GM13977 (cell line): ENCODE measurements at places on chromosomes 7 and 10.
A peak's percentile ranks its signal among the peaks of the same experiment; 100 is the strongest.

DNA sequence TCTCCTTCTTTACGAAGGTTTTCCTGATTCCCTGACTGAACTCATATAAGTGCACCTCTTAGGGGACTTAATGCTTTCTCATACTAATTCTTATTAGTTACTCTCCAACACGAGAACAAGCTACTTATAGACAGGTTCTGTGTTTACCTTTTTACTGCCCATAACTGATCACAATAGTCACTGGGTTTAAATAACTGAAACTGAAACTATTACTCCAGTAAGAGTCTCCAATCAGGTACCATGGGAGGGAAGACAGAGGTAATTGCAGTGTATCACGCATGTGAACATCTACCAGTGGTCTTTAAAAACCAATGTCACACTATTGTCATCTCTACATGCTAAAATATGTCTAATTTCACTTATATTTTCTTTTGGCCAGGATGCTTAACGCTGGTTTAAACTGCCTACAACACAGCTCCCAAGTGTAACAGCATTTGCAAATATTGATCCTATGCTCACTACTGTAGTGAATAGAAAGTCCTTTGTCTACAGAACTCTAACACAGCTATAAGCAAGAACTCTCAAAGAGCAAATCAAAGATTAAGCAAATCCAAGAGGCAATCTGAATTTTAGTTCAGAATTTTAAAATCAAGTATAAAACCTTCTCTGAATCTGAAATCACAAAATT is 3.6 kb downstream of the GDI2 start:
- DNase-seq = no peak

DNA sequence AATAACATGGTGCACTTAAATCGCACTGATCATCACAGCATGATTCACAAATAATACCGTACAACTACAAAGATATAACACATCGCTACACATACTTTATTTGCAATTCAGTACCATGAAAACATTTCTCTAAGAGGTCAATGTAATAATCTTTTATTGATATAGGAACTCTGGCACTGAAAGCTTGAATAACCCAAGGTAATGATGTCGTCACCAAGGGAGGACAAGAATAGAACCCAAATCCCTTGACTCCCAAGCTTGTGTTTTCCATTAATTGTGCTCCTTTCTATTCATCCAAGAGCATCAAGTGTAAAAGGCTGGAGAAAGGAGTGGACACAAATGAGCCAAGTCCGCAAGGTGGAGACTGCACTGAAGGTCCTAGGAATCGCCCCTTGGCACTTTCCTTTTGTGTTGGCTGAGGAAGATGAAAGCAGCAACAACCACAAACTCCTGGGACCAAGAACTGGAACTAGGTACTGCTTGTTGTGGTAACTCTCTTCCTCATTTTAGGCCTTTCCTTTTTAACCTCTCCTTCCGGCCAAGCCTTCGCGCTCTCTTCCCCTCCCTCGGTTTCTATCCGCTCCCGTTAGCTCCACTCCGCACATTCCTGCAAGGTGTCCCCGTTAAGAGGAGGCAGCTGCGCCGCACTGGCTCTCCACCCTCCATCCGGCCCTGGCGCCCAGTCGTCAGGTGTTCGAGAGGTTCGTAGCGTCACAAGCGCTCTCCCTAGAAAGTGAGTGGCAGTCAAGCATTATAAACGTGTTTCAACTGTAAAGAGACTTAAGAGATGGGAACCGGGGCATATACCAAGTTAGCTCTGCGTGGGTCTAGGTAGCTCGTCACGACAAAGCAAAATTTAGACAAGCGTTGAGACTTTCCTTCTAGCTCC is 1.0 kb upstream of the CBLL1 start:
- DNase-seq = no peak

- DNase-seq = peak; percentile 5
These were observed 686 bp upstream of the MIOS start for GRCh38 chr7:7565746-7566650.

GRCh38 chr7:44281811-44282600 is 43.4 kb downstream of the CAMK2B start:
- DNase-seq = no peak

GRCh38 chr7:40412323-40412722 is 277.5 kb downstream of the SUGCT start:
- DNase-seq = no peak

- DNase-seq = no peak
These were observed 88.3 kb downstream of the C10orf105 start for GRCh38 chr10:71631007-71631861.
